ENCODE measurements at places on chromosomes 16 and 17. TPM values are rescaled to one million over a fixed set of nuclear protein-coding genes. Genes with fewer than 3 reads are reported as not detected.
A peak's percentile ranks its signal among the peaks of the same experiment; 100 is the strongest.

DNA sequence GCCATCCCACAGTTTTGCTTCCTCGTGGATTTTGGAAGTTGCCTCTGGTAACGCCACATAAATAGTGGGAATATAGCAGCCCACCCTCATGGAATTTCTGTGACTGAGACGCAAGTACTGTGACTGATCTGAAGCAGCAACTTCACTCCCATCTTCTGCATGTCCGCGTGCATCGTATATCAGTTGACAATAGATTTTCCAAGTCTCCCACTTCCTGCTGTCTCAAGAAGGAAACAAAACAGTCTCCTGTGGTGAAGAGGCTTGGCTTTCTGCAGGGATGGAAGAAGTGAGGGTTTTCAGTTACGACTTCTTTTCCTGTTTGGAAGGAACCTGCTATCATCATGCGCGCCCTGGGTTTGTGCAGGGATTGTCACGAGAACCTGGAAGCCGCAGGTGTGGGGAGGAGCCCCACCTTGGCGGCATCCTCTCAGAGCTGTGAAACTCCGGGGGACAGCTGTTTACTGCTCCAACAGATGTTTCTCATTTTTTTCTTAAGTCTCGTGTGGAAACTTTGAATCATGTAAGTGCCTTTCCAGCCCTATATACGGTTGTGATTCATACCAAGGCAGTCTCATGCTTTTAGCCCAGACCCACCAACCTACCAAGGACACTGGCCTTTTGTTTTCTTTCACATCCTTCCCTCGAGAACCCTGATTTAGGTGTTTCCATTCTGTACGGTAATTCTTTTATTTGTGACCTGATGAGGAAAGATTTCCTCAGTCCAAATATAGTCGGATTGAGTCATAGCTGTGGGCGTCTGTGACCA, 57.5 kb downstream of the WIPI1 start:
- no peak for DNase-seq
- no peaks in the 10 kb centered on the region for H3K4me1 ChIP-seq
- no peak overlapping the region for H3K4me3 ChIP-seq
- no peaks in the 10 kb centered on the region for H3K27me3 ChIP-seq
- no peak overlapping the region for H3K27ac ChIP-seq

DNA sequence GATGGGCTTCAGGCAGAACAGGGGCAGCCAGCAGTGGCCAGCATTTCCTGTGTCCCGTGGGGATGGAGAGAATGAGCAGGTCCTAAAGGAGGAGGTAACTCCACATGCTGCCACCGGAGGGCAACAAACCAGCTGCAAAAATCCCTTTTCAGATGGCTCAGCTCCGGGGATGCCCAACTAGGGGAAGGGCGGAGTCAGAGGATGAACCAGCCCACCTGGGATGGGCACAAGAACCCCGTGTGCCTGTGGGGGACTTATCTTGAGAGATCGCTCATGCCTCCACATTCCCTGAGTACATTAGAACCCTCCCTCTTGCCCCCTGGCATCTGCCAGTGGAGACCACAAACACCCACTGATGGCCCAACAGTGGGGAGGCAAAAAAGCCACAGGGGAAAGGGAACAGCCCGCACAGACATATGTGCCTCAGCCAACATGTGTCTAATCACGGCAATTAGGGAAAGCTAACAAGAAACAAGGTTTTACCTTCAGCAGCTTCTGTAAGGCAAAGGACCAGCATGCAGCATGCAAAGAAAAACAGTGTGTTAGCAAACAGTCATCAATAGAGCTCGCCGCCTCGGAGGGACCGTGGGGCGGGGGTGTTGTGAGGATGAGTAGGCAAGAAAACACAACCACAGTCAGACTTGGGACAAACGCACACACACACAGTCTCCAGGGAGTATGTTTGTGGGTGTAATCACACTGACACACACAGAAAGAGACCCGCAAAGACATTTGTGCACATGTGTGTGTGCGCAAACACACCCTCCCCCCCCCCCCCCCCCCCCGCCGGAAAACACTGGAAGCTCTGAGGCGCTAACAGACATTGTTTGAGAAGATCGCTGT, 64.0 kb downstream of the MYO18A start:
- no peak overlapping the region for H3K4me3 ChIP-seq
- no peak overlapping the region for H3K27ac ChIP-seq
- DNase-seq: no peak

- no peak for DNase-seq
- H3K36me3 ChIP-seq: no peaks in the 10 kb centered on the region
- H3K27ac ChIP-seq: peak overlapping the region; percentile 99
These were observed 21.0 kb downstream of the VASN start for GRCh38 chr16:4392382-4393239.

GRCh38 chr17:73643852-73644144, 447 bp downstream of the SDK2 start:
- DNase-seq: no peak
- H3K36me3 ChIP-seq: no peaks in the 10 kb centered on the region
- no peaks in the 10 kb centered on the region for H3K27me3 ChIP-seq
- peak overlapping the region; percentile 56 for H3K27ac ChIP-seq

Gene ZNF469
- 4.5 TPM for total RNA-seq

Gene ADAMTS18
- total RNA-seq: 0.14 TPM

Gene CPHXL2
- not detected for total RNA-seq

DNA sequence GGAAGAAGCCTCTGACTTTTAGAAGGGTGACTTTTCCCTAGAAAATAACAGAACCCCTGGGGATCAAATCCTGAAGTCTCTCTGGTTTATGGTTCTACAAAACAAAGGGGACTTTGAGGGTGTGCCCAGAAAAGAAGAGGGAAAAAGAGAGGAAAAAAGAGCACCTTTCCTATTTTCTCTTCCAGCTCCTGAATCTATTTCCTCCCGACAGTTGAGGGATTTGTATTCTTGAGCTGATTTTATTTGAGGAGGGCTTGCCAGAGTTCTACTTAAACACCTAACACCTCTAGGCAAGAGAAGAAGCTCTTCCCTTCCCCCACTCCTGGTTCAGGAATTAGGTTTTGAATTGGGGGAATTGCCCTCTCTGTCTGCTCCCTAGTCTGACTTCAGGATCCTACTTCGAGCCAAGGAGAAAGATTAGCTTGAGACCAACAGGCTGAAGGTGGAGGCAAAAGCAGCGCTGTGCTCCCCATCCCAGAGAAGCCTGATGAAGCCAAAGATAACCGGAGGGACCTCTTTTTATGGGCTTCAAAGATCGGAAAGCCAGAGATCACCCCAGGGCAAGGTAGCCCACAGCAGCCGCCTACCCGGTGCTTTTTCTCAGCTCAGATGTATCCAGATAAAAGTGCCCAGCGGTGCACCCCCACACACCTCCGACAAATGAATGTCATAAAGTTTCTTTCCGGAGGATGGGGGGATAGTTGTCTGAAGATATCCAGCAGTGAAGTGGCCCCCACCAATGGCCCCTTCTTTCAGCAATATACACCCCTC, 796 bp downstream of the HOXB3 start:
- no peaks in the 10 kb centered on the region for H3K27me3 ChIP-seq
- H3K36me3 ChIP-seq: no peaks in the 10 kb centered on the region
- H3K27ac ChIP-seq: peak overlapping the region; percentile 38
- peaks cover 21% of the 10 kb centered on the region for H3K4me1 ChIP-seq
- no peak for DNase-seq

GRCh38 chr16:50263940-50264929, 2.1 kb upstream of the ADCY7 start:
- no peaks in the 10 kb centered on the region for H3K36me3 ChIP-seq
- no peak overlapping the region for H3K4me3 ChIP-seq
- no peak overlapping the region for H3K27ac ChIP-seq

Gene EVI2A
- 15.5 TPM for total RNA-seq
